Stimulated activated CD8-positive, alpha-beta memory T cell treated with anti-CD3 and anti-CD28 coated beads, Interleukin-7, amount 100 ng/mL, for 1 hour (primary cell): ENCODE measurements at places on chromosomes 12 and 14.

GRCh38 chr12:52815676-52816588 is 2.0 kb upstream of the KRT4 start:
- no peak for DNase-seq

GRCh38 chr12:120230326-120230973 is 29.5 kb upstream of the RPLP0 start:
- no peak for DNase-seq

DNA sequence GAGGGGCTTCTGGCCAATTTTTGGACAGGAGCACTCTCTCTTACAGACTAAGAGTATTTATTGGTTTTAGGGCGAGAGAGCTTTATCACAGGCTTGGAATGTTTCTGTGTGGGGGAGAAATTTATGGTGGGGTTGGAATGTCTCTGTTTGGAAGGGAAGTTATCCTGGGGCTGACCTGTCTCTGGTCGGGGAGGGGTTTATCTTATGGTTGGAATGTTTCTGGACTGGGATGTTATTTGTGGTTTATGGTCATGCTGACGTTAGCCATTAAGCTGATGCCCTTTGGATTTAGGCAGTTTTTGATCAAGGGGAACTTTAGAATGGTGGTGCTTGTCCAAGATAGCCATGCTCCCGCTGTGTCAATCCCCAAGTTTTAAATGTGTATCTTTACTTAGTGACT is 614.8 kb downstream of the DIO2 start:
- DNase-seq: no peak

DNA sequence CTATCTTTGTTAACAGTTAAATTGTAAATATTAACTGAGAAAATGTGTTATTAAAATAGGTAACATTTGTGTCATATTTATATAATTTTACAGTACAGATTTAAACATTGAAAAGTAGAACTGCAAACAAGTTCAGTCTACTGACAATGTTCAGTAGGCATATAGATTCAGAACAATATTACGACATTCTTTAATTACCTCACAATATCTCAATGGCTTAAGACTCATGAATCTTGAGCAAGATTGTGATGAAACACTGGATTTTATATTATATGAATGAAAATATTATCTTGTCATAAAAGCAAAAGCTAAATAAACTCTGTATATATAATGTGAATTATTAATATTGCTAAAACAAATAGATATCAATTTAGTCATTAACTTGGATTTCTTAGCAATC is 194.9 kb downstream of the ADAMTS20 start:
- no peak for DNase-seq

DNA sequence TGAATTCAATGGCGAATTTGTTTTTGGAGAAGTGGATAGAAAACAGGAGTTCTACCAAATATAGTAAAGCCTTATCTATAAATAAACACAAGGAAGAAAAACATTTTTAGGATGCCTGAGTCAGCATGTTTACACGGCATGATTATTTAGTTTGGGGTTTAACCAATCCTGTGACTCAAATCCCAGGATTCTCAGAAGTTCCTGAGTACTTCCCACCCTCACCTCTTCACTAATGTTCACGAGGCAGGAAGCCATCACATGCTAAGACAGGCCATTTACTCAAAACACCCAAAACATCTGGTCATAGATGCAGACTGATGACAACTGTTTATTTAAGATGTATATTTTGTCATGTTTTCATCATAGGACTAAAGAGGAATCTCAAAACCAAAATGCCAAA is 3.4 kb upstream of the GLRX5 start:
- DNase-seq: no peak

- DNase-seq: no peak
These were observed 587 bp upstream of the C12orf75 start for GRCh38 chr12:105329926-105330282.

- DNase-seq: no peak
These were observed 15.5 kb upstream of the COL2A1 start for GRCh38 chr12:48019639-48020265.

GRCh38 chr12:64395739-64396138 is 5.2 kb upstream of the C12orf56 start:
- no peak for DNase-seq

DNA sequence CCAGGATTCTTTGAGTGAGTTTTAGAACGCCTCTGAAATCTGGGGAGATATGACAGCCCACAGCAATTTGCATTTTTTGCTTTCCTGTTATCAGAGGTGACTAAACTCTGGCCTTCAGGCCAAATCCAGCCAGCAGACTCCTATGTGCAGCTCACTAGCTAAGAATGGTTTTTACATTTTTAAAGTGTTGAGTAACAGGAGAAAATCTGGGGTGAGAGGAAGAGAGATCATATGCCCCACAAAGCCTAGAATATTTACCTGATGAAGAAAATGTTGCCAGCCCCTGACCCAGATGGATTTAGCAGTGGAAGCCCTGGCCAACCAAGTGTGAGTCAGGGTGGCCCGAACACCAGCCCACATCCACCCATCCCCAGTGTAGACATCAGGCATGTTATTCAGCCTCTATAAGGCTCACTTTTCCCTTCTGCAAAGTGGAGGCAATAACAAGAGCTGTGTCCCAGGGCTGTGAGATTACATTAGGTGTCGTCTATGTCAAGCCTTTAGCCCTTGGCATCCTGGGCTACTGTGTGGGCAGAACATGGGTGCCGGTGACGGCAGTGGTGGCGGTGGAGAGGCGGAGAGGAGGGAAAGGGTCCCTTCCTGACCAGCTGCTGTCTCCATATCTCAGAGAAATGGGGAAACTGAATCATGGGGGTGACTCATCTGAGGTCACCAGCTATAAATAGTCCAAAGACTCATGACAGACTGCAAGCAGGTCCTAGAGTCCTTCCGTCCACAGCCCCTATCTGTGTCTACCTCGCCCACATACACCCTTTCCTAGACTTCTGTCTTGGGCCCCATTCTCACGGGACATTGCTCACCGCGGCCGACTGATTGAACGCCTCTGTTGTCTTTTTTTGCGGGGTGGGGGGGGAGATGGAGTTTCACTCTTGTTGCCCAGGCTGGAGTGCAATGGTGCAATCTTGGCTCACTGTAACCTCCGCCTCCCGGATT is 32.6 kb upstream of the CD9 start:
- peak; percentile 16 for DNase-seq

- DNase-seq: no peak
These were observed 138.5 kb downstream of the ANO6 start for GRCh38 chr12:45354399-45354798.

- DNase-seq: peak; percentile 43
These were observed 25.3 kb upstream of the SPTLC2 start for GRCh38 chr14:77641534-77642341.

DNA sequence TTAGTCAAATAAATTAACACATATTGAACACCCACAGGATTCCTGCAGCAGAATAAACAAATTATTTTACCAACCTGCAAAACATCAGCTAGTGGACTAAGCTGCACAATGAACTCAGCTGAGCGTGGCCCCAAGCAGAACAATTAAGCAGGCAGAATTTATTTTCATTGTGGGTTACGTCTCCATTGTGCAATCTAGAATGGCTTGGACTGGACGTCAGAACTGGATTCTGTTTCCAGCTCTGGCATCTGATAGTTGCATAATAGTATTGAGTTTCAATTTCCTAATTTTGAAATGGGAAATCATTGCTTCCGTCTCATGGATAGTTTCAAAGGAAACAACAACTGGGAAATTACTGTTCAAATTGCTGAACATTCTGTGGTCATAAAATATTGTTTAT is 35.5 kb upstream of the RERG start:
- no peak for DNase-seq

DNA sequence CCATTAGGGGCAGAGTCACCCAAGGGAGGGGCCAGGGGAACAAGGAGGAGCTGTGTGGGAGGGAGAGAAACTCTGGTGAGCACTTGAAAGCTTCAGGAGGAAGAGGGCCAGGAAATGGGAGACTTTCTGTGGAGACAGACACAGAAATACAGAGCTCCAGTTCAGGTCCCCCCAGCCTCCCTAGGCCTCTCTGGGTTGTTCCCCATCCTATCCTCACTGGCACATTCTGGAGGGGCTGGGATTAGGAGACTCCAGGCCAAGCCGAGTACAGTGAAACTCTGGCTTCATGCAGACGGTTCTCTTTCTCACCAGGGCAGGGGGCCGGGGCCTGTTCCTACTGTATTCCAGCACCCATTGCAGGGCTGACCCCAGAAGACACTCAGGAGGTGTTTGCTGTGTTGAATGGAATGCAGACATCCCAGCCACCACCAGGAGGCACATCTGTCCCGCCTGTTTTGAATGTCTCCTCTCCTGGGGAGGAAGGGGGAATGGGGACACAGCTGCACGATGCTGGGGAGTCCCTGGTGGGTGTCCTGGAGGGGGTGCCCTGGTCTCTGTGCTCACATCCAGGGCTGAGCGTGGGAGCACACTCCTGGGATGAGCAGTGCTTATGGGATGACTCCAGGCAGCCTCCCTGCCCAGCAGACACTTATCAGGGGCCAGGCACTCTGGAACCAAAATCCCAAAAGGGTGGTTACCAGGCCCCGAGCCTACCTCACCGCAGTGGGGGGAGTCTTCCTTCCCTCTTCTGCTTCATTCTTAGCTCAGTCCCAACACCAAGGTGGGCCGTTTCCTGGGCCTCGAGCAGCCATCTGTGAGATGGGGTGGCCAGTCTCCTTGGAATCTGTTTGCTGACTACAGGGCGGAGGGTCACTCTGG is 5.5 kb upstream of the KRT84 start:
- no peak for DNase-seq

DNA sequence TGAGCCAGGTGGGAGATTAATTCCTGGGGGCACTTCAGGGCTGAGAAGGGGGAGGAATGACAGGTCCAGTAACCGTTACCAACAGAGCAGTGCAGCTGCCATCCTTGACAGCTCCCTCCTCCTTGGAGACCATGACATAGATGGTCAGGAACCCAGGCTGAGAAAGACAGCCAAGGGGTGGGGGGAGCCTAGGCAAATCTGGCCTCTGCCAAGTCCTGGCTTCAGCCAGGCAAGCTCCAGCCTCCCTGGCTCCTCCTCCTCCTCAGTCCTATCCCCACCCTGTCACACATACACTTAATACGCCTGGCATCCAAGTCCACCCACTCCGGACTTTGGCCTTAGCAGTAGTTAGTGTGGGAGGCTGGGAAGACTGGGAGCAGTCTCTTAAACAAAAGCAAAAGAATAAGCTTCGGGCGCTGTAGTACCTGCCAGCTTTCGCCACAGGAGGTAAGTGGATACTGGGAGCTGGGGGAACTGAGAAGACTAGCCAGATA is at the start of gene RDH5:
TSS of gene RDH5 (plus strand) at position 323 of the 494 bp plus-strand sequence. CDS start 792 bp downstream, outside the sequence.
- DNase-seq: no peak

DNA sequence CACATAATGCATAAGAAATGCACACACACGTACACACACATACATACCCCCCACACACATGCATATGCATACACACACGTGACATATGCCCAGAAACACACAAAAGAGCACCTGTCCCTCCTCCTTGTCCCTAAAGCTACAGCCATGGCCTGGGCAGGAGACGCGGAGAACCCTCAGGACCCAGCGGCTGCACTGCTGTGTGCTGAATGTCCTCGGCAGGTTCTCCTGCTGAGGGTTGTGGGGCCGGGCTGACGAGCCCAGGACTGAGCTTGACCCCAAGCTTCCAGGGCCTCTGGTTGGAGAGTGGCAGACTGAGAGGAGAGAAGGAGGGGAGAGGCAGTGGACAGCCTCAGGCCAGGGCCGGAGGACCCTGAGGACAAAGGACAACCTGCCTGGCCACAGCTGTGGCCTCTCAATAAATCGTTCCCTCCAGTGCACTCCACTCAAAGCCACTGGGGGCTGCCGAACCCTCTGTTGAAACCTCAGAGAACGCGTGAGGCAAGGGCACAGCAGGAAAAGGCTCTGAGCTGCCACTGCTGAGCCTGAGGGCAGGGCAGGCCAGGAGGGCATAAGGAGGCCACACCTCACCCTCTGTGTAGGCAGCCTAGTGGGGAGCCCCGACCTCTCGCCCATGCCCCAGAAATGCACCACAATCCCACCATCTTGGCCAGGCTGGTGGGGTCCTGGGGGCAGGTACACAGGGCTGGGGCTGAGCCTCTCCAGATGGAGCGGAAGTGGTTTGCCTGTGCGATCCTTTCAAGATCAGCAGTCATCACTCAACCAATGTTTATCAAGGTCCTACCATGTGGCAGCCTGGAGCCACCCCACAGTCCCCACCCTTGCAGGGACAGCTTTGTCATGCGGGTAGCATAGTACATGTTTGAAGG is 3.1 kb downstream of the CACNA2D4 start:
- DNase-seq: peak; percentile 8

- DNase-seq: no peak
These were observed 36.3 kb upstream of the HECTD1 start for GRCh38 chr14:31243860-31244259.

- DNase-seq: no peak
These were observed 53.3 kb downstream of the TMTC1 start for GRCh38 chr12:29730481-29730880.

DNA sequence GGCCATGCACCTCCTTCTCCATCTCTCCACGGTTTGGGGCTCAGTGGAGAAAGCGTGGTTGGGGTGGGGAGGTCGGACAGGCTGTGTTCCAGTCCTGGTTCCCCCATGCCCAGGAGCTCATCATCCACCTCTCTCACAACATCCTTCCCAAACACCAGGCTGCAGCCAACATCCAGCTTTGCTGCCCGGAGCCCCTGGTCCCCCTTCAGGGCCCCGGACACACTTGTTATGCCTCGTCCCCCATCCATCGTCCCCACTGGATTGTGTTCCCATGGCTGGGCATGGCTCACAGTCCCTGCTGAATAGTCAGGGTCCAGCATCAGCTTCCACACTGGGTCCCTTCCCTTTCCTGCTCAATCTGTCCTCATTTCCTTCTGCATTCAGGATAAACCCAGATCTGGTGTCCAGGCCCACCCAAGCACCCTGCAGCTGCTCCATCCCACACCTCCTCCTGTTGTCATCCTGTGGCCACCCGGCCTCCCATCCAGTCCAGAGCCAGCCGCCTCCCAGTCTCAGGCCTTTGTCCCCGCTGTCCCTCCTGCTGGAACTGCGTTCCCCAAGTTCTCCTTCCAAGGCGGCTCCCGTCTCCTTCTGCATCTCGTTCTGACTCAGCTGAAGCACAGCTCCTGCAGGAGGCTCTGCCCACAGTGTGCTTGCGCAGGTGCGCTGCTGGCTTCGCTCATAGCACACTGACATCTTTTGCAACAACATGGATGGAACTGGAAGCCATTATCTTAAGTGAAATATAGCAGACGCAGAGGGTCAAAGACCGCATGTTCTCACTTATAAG is 211.4 kb upstream of the RTL1 start:
- no peak for DNase-seq

- no peak for DNase-seq
These were observed 3.6 kb upstream of the NPAS3 start for GRCh38 chr14:32934881-32935633.

DNA sequence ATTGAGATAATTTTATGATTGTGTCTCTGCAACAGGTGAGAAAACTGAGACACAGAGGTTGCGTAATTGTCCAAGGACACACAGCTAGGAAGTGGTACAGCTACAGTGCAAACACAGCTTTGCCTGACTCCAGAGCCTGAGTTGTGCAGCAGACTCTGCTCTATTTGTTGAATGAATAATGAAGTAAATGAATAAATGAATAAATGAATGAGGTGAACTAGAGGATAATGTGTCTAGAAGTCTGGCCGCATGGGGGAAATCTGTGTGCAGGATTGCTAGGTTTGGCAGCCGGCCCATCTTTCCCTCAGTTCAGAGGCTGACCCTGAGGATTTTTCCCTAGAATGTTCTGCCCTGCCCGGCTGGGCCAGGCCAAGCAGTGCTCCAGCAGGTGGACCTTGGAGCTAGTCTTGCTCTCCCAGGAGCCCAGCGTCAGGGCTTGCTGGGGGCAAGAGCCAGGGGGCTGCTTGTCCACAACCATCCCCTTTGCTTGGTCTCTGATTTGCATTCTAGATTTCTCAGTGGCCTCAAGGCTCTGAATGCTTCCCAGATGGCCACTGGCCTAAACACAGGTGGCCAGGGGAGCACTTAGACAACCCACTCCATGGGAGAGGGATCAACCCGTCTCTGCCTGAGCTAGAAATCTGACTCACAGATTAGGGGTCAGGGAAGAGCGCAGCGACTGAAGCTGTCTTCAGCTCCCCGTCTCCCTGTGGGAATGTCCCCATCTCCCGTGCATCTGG is 225.2 kb downstream of the C12orf75 start:
- no peak for DNase-seq
